A673 (cell line): ENCODE measurements at places on chromosomes 4 and X. TPM values are rescaled to one million over a fixed set of nuclear protein-coding genes. Genes with fewer than 3 reads are reported as not detected.

- DNase-seq = no peak
- no peak overlapping the region for H3K27ac ChIP-seq
- no peak overlapping the region for H3K4me3 ChIP-seq
- H3K4me1 ChIP-seq = no peaks in the 10 kb centered on the region
- peaks cover 22% of the 10 kb centered on the region for H3K27me3 ChIP-seq
These were observed 18.9 kb downstream of the PRDM8 start for GRCh38 chr4:80216100-80216761.

DNA sequence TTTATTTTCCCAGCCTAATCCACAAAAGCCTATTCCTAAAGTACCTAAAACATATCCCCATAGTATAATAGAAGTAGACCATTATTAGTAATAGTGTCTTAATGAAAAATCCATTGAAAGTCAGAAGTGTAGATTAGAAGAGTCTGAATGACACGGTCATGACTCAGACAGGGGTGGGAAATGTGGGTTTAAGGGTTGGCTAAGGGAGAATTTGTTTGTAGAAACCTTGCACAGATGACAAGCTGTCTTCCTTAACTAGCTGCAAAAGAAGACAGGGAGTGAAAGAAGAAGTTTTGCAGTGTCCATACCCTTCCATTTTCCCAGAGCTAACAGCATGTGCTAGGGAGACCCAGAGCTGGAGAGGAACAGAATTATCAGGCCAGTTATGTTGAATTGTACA, 242.7 kb upstream of the ETNPPL start:
- H3K4me3 ChIP-seq = no peak overlapping the region
- DNase-seq = no peak
- H3K27me3 ChIP-seq = no peaks in the 10 kb centered on the region
- H3K36me3 ChIP-seq = no peaks in the 10 kb centered on the region

DNA sequence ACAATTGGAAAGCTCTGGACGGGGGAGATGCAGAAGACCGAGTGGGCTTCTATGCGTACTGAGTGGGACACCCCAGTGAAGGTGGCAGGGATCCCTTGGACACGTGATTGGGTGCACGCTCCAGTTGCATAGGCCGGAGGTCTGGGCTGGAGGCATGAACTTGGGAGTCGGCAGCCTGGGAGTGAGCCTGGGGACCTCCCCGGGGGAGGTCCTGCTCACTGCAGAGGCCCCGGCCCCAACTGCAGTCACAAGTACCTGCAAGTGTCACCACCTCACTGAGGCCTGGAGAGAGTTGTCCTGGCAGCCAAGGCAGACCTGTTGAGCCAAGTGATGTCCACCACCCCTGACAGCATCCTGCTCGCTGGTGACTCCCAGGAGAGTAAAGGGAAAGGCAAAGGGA, 49.3 kb upstream of the HMX1 start:
- DNase-seq = no peak
- H3K4me1 ChIP-seq = no peaks in the 10 kb centered on the region
- H3K36me3 ChIP-seq = no peaks in the 10 kb centered on the region
- no peak overlapping the region for H3K4me3 ChIP-seq

DNA sequence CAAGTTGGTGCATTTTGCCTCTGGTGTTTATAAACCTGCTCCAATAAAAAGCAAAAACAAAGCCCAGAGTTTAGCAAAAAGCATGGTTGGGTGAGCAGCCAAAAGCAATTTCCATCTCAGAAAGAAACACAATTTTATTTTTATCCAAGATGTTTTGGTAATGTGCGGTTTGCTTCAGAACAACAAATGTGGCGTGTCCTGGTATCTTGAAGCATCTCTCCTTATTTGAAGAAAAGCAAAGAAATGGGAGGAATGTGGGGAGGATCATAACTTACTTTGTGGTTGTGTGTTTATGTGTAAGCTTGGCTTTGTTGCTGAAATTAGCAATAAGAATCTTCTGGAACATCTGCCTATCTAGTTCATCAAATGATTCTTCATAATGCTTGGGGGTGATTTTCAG, 88.3 kb upstream of the DDX3X start:
- no peaks in the 10 kb centered on the region for H3K27me3 ChIP-seq
- H3K4me1 ChIP-seq = no peaks in the 10 kb centered on the region
- H3K4me3 ChIP-seq = no peak overlapping the region
- DNase-seq = no peak
- H3K36me3 ChIP-seq = no peaks in the 10 kb centered on the region

- no peak overlapping the region for H3K4me3 ChIP-seq
- no peaks in the 10 kb centered on the region for H3K36me3 ChIP-seq
- H3K4me1 ChIP-seq = no peaks in the 10 kb centered on the region
- no peak overlapping the region for H3K27ac ChIP-seq
- peaks cover 59% of the 10 kb centered on the region for H3K27me3 ChIP-seq
- no peak for DNase-seq
These were observed 14.4 kb upstream of the ASMTL start for GRCh38 chrX:1466971-1467561.

DNA sequence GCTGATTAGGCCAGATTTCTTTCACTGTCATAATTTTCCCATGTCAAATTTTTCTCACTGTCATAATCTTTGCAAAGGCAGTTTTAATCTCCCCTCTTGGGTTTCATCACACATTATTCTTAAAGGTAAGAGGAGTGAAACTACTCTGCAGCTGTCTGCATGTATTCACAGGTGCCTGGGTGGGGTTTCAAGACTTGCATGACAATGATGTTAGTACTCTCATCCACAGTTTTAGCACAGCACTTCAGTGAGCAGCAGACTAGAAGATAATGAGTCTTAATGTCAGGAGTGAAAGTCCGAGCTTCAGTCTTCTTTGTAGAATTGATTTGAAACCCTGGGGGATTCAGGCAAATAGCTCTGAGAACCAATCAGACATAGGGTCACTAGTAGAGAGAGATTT, 182.5 kb upstream of the GALNT7 start:
- peaks cover 7% of the 10 kb centered on the region for H3K4me1 ChIP-seq
- H3K27me3 ChIP-seq = no peaks in the 10 kb centered on the region
- no peaks in the 10 kb centered on the region for H3K36me3 ChIP-seq
- H3K4me3 ChIP-seq = no peak overlapping the region
- no peak overlapping the region for H3K27ac ChIP-seq

GRCh38 chrX:95662200-95662599, 1022.4 kb upstream of the DIAPH2 start:
- no peak overlapping the region for H3K4me3 ChIP-seq
- no peaks in the 10 kb centered on the region for H3K4me1 ChIP-seq
- H3K36me3 ChIP-seq = no peaks in the 10 kb centered on the region
- no peaks in the 10 kb centered on the region for H3K27me3 ChIP-seq
- H3K27ac ChIP-seq = no peak overlapping the region
- DNase-seq = no peak

GRCh38 chr4:163180090-163180489, 13.4 kb upstream of the NAF1 start:
- no peaks in the 10 kb centered on the region for H3K27me3 ChIP-seq
- H3K4me3 ChIP-seq = no peak overlapping the region
- DNase-seq = no peak
- no peaks in the 10 kb centered on the region for H3K36me3 ChIP-seq
- H3K4me1 ChIP-seq = no peaks in the 10 kb centered on the region

DNA sequence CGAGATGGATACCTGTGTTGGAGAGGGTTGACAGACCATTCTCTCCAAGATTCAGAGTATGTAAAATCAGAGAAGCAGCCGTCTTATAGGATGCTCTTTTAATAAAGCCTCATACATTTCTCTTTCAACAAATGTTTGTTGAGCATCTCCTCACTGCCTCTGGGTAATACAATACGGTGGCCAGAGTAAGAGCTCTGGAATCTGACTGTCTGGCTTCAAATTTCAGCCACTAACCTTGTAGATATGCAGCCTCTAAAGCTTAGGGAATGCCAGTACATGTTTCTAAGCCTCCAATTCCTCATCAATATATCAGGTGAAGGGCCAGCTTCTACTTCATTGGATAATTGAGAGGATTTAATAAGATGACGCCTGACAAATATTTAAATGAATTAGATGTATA, 61.3 kb downstream of the CLNK start:
- H3K4me3 ChIP-seq = no peak overlapping the region
- no peak for DNase-seq
- no peaks in the 10 kb centered on the region for H3K27me3 ChIP-seq
- H3K4me1 ChIP-seq = no peaks in the 10 kb centered on the region
- no peaks in the 10 kb centered on the region for H3K36me3 ChIP-seq

DNA sequence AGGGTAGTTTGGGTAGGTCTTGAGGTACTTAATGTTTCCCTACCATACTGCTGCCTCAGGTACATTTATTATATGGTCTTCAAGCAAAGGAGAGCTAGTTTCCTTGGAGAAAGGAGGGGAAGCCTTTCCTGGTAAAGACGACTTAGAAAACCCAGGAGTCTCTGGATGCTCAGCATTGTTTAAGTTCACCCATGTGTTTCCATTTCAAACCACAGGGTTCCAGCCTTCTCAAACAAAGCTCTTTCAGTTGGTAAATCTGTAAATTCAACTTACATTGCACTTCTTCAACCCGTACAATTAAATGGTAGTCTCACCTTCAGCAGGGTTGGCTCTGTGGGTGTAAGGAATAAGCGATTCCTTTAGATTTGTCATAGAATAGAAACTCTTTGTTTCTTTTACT, 111.9 kb upstream of the UNC5C start:
- H3K36me3 ChIP-seq = no peaks in the 10 kb centered on the region
- no peaks in the 10 kb centered on the region for H3K4me1 ChIP-seq
- DNase-seq = no peak
- no peak overlapping the region for H3K27ac ChIP-seq

DNA sequence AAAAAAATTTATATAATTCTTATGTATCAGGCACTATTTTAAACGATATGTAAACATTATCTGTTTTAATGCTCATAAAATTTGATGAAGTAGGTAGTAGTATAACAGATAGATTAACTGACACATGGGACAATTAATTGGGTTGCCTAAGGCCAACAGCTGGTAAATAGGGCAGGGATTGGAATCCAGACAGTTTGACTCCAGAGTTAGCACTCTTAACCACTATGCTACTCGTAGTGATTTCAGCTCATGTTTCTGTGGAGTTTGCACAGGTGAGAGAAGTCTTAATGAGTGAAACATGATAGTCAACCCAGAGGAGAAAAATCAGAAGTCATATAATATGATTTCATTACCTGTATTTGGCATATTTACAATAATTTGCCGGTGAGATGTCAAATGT, 126.0 kb upstream of the WDFY3 start:
- no peaks in the 10 kb centered on the region for H3K27me3 ChIP-seq
- H3K27ac ChIP-seq = no peak overlapping the region
- no peaks in the 10 kb centered on the region for H3K4me1 ChIP-seq
- no peaks in the 10 kb centered on the region for H3K36me3 ChIP-seq

DNA sequence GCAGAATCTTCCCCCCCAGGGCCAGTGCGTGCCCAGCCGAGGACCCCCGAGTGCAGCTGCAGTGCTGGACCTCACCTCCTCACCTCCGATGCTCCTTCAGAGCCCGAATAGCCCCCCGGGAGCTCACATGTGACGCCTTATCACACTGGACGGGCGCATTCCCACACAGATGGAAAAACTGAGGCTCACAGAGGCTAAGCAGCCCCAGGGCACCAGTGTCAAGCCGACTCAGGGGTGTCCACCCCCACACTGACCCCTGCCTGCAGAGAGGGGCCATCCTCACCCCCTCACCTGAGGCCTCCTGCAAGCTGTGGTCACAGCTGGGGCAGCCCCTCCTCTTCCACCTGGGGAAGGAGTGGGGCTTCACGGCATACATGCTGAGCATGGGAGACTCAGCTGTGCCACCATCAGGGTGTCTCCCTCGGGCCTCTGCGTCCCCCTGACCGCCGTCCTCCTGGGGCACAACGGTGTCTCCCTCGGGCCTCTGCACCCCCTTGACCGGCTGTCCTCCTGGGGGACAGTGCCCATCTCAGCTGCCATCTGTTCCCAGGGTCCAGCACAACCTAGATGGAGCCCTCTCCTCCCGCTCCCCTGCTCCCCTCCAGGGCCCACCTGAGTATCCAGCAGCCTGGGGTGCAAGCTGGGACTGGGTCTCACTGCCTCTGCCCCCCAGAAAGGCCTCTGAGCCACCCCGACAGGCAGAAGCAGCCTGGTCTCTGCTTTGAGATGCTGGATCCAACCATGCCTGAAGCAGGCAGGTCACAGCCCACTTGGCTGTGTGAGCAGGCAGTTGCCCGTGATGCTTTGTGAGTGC, 85.3 kb upstream of the NKX1-1 start:
- no peak overlapping the region for H3K4me3 ChIP-seq
- H3K4me1 ChIP-seq = peaks cover 19% of the 10 kb centered on the region
- H3K27me3 ChIP-seq = no peaks in the 10 kb centered on the region
- H3K36me3 ChIP-seq = no peaks in the 10 kb centered on the region
- DNase-seq = no peak

GRCh38 chr4:140672416-140672815, 83.8 kb downstream of the TBC1D9 start:
- peaks cover 22% of the 10 kb centered on the region for H3K36me3 ChIP-seq
- H3K27me3 ChIP-seq = no peaks in the 10 kb centered on the region
- H3K27ac ChIP-seq = no peak overlapping the region
- no peak overlapping the region for H3K4me3 ChIP-seq

DNA sequence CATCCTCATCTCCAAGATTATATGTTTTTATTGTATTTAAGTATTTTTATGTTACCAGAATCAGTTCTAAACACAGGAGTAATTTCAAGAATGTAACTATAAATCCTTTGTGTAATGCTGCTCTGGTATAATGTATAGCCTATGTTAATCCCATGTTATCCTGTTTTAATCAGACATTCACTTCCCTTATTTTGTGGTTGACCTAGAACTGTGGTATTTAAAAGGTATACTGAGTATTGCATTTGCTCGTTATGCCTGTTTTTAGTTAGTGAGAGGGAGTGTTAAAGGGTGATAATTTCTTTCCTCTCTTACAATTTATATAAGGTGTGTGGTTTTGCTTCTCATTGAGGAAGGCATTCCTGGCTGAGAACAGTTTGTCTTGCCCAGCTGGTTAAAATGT, 26.2 kb downstream of the MTM1 start:
- H3K4me3 ChIP-seq = no peak overlapping the region
- H3K27ac ChIP-seq = no peak overlapping the region
- no peaks in the 10 kb centered on the region for H3K36me3 ChIP-seq
- H3K27me3 ChIP-seq = no peaks in the 10 kb centered on the region
- H3K4me1 ChIP-seq = no peaks in the 10 kb centered on the region
- DNase-seq = no peak

DNA sequence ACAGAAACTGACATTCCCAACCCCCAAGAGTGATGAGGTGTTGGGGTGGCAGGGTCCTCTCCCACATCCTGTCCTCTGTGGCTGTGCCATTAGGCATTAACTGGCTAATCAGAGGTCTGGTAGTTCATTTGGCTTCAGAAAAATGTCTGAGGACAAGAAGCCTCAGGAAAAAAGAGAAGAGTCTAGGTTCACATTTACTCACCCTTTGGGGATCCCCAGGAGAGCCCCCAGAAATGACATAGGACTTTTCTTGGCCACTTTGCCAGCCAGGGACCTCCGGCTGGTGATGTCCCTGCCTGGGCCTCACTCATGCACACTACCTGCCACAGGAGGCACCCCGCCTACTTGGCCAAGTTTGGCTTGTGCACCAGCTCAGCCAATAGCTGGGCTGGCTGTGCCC, 173.0 kb downstream of the RBM46 start:
- H3K27ac ChIP-seq = no peak overlapping the region
- DNase-seq = no peak
- H3K4me3 ChIP-seq = no peak overlapping the region
- H3K27me3 ChIP-seq = no peaks in the 10 kb centered on the region

GRCh38 chrX:15204130-15204751, 65.6 kb downstream of the ASB9 start:
- H3K4me1 ChIP-seq = no peaks in the 10 kb centered on the region
- DNase-seq = no peak
- H3K36me3 ChIP-seq = no peaks in the 10 kb centered on the region
- no peak overlapping the region for H3K4me3 ChIP-seq
- H3K27me3 ChIP-seq = no peaks in the 10 kb centered on the region

The NUDT10 gene
- total RNA-seq = 7.2 and 9.4 TPM in 2 replicates

The PNMA3 gene
- total RNA-seq = 0.90 and 1.7 TPM in 2 replicates

The ESX1 gene
- total RNA-seq = not detected in 2 replicates

The CLDN22 gene
- total RNA-seq = not detected in 2 replicates

The ZCCHC18 gene
- total RNA-seq = 0.54 and 1.4 TPM in 2 replicates

The WDR17 gene
- total RNA-seq = 6.9 and 8.1 TPM in 2 replicates

The MAGEB6 gene
- not detected in 2 replicates for total RNA-seq

The SH3RF1 gene
- 15.3 and 15.4 TPM in 2 replicates for total RNA-seq

The CTAG1A gene
- not detected in 2 replicates for total RNA-seq
